Trophoblast cell (in vitro differentiated cells and primary cell): ENCODE measurements at places on chromosomes 4 and X.

DNA sequence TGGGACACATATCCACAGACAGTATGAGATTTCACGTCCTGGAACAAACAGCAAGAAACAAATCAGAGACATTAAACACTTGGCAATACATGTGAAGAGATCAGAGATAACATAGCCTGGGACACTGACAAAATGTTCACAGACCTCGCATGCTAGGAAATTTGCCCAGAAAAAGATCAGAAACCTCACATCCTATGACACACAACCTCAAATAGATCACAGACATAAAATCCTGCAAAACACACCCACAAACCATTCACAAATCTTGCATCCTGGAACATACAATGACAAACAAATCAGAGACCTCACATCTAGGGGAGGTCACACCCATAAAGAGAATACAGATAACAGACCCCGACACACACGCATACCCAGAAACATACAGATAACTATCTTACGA, 18.0 kb downstream of the SUV39H1 start:
- DNase-seq: no peak

DNA sequence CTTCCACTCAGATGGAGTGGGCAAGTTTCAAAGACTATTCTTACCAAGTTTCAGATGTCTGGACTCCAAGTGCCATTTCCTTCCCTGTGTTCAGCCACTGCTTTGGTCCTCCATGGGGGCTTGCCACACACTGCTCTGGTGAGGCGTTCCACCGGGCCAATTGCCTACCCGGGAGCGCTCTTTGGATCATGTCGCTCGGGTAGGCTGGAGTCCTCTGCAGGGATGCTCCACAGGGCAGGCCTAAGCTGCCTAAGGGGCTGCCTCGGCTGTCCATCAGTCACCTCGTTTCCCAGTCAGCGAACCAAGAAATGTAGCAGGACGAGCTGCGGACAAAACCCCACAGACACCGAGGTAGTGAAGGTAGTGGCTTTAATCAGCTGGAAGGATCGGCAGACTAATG, 200.7 kb upstream of the KLF8 start:
- DNase-seq: peak; percentile 26

GRCh38 chrX:10884246-10884645, 226.9 kb upstream of the HCCS start:
- no peak for DNase-seq

GRCh38 chr4:110989125-110989524, 366.2 kb upstream of the PITX2 start:
- DNase-seq: no peak

GRCh38 chr4:71237641-71238040, 101.2 kb upstream of the SLC4A4 start:
- no peak for DNase-seq

DNA sequence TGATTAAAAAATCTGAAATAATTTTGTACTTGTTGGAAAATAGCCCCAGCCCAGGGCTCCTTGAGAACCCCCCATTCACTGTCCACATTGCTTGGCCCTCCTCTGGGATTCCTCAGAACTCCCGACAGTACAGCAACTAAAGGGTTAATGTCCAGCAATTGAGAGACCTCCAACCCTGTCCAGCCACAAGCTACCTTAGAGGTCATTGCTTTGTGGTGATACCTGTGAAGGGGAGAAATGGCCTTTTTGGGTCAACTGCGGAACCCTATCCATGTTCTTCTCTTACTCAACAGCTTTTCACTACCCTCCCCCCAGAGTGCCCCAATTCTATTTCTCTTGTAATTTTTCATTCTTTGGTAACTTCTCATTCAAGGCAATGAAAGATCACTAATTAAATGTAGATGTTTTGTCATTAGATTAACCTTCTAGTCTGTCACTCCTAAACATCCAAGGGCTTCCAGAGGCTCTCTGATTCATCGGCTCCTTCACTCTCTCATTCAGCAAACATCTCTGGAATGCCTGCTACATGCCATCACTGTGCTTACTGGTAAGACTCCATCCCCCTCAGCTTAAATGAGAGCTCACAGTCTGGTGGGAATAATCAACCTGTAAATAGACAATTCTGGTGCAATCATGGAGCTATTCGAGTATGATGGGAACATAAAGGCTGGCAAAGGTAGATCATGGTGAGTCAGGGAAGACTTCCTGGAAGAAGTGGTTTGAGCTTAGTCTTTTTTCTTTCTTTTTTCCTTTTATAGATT, 241.4 kb upstream of the PGRMC2 start:
- peak; percentile 89 for DNase-seq

GRCh38 chrX:7946960-7947359, 19.7 kb upstream of the PNPLA4 start:
- DNase-seq: no peak

DNA sequence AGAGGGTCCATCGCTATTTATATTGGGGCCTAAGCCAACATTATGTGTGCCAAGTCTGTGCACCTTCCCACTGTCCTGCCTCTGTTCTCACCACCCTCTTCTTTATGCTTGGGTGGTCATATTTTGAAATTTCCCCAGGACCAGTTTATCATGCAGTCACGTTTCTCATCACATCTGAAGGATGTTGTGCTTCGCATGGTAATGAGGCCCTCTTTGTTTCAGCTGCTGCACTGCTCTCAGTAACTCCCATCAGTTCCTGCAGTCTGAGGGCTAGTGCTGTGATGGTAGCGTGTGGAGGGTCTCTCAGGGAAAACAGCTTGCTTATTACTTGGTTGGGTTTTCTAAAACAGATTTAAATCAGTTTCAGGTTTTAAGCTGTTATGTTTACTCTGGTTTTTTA, 288.0 kb downstream of the AFF2 start:
- no peak for DNase-seq

DNA sequence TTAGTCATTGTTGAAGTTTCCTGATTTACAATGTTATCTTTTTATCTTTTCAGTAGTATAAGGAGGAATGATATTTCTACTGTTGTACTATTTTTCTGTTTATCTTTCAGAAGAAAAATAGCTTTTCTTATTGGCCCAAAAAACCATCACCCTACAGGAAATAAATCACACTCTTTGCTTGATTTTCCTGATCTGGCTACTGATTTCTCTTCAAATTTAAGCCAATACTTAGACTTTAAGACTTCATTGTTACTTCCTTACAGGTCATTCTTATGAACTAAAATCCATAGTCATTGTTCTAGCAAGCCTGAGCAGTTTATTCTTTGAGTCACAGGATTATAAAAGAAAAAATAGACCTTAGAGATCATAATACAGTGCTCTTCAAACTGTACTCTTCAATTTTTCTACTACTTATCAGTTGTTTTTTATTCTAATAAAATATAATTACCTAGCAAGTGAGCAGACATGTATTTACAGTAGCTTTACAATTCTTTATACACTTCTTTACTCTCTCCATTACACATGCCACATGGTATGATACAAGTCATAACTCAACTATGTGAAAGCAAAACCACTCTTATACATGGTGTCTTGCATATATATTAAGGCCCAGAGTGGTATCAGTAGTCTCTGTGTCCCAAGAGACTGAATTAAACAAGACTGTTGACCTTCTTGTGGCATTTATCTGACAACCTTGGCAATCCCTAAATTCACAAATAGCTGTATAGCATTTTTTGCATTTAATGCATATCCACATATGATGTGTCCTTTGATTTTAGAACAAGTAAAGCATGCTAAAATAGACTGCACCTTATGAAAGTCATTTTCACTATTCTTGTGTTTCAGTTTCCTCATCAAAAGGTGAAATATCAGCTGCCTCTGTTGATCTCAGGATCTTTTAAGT, 47.9 kb downstream of the TET2 start:
- DNase-seq: peak; percentile 54

DNA sequence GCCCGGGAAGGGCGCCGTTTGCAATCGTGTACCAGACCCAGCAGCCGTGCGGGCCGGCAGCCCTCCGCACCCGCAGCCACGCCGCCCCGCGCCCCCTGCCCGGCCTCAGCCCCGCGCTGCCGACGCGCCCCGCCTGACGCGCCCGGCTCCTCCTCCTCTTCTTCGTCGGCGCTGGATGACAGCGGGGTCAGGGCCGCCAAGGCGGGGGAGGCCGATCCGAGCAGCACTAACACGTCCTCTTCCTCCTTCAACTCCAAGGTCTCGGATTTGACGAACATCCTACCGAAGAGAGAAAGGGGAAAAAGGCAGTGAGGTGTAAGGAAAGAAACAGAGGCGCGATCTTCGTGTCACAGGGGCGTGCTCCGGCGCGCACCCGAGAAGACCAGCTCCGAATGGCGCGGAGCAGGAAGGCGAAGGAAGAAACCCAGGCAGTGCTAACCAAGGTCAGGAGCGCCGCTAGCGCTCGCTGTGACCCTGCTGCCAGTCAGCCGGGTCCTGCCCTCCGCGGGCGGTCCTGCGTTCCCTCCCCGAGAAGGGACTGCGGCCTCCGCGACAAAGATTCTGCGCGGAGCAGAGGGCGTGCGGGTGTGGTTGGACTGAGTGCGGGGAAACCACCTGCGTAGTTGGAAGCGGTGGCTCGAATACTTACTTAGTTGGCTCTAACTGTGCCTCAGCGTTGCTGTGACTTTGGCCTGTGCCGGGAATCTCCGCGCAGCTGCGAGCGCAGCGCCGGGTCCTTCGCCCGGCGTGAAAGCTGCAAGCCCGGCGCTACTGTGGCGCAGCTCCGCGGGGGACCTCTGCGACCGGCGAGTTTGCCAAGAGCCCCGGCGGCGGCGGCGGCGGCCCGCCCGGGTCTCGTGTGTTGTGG, 548 bp downstream of the NEUROG2 start:
- DNase-seq: peak; percentile 5

DNA sequence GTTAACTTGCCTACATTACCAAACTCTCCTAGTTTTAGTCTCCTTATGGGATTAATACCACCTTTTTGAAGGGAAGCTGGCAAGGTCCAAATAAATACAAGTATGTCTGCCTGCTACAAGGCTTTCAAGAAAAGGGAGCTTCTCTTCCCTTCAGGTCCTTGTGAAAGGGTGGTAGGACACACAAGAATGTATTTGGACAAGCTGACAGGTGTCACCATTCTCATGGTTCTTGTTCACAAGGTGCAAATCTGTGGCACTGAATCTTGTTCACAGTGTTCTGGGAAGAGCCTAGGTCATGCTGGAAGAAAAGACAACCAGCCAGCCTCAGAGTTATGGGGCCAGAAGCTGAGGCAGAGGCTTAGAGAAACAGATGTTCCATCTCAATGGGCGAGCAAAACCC, 41.9 kb downstream of the GPC3 start:
- no peak for DNase-seq

DNA sequence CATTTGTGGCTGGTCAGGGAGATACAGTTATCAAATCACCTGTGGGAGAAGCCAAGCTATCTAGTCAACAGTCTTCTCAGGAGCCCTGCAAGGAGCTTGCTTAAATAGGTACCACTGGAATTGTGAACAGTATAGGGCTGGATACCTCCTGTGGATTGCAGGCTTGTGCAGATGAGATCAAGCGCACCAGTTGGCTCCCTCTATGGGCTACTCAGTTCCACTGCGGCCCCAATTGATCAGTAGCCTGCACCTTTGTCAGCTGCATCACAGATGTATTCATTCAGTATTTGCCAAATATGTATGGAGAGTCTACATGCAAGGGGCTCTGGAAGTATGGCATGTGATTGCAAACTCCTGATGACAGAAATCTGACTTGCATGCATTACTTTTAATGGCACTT, 28.6 kb downstream of the TEX13A start:
- DNase-seq: peak; percentile 48

DNA sequence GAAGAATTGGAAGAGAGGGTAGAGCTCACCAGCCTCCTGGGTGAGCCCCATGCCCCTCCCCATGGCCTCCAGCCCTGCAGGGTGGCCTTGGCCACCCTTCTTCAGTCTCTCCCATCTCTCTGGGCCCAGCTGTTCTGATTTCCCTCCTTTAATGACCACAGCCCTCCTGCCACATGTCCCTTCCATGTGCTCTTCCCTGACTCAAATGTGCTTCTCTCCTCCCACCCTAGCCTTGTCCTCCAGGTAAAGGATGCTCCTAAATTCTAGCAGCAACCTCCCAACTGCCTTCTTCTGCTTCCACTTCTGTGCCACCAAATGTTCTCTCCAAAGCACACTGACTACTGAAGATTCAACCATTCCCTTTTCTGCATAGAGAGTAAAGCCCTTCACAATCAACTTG, 83.0 kb downstream of the ADRA2C start:
- DNase-seq: no peak

GRCh38 chrX:48578661-48579128, 4.4 kb downstream of the RBM3 start:
- DNase-seq: peak; percentile 77

GRCh38 chr4:133483600-133484246, 334.6 kb downstream of the PCDH10 start:
- peak; percentile 71 for DNase-seq

DNA sequence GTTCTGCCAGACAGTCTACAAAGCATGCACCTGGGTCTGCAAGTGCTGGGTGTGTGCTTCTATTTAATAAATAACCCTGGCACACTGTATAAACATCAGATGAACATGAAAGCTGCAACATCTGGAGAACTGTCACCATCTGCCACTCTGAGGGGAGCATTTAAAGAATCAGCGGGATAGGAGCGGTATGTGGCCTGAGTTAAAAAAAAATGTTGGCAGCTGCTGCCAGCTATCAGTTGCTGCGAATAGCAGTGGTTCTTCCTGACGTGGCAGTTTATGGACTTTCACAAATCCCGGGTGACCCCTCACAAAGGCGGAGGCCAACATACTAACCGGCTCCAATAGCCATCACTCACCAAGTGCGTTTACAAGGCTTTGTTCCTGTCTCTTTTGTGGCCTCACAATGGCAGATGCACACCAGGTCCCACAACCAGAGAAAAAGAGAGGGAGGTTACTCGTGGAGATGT, 95.1 kb downstream of the RASL11B start:
- DNase-seq: no peak

DNA sequence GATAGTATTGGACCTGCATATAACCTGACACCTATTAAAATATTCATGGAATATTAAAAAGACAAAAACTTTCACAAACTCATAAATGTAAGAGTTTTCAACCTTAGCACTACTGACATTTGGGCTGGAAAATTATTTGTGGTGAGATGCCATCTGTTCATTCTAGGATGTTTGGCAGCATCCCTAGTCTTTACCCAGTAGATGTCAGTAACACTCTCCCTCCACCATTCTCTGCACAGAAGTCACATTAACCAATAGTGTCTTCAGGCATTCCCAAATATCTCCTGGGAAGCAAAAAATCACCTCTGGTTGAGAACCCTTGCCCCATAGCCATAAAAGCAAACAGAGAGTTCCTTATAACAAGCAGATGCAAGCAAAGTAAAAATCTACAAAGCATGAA, 41.4 kb upstream of the NDST4 start:
- no peak for DNase-seq

DNA sequence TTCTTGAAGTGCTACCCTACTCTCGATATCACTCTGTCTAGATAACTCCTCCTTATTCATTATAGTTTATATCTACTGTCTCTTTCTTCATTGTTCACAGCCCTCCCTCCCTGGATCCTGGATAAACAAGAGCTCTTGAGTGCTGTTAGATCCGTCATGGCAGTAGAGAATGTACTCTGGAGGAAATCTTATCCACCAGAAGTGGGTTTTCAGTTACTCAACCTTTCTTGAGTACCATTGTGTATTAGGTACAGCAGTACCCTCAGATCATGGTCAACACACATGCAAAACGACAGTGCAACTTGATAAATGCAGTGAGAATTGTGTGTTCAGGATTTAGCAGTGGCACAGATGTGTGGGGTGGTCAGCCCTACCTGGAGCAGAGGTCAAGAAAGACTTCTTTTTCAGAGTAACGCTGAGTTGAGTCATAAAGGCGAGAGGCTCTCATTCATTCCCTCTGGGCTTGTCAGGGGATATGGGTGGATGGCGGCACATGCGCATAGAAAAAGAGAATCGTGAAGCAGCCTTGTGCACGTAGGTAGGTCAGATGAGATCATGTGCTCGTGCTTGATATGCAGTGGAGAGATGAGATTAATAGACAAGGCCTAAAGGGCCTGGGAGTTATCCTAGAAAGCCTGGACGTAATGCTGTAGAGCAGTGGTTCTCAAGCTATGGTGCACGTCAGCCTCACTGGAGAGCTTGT, 89.5 kb downstream of the SNX25 start:
- DNase-seq: peak; percentile 89
